ENCODE measurements at places on chromosomes 7 and 10.

DNA sequence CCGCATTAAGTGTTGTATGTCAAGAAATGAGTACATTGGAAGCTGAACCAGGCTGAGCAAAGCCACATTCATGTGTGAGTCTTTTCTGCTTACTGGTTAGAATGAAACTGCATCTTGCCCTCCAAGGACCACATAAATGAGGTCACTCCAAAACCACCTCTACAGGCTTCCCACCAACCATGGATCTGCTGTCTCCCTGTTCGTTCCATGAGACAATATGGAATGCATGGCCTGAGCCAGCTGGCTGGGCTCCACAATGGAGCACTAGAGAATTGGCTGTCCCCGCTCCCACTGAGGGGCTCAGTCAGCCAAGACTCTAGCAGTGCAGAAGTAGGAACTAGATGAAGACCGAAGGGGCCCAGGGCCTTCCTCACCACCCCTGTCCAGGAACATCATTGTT is 120.8 kb downstream of the TNS3 start:
- no peak for DNase-seq

GRCh38 chr7:41544241-41544640 is 158.6 kb downstream of the INHBA start:
- DNase-seq = no peak

- no peak for DNase-seq
Observed at GRCh38 chr10:62079885-62080559, 178.5 kb downstream of the ARID5B start.

- no peak for DNase-seq
Observed at GRCh38 chr7:20348125-20348807, 17.6 kb downstream of the ITGB8 start.

DNA sequence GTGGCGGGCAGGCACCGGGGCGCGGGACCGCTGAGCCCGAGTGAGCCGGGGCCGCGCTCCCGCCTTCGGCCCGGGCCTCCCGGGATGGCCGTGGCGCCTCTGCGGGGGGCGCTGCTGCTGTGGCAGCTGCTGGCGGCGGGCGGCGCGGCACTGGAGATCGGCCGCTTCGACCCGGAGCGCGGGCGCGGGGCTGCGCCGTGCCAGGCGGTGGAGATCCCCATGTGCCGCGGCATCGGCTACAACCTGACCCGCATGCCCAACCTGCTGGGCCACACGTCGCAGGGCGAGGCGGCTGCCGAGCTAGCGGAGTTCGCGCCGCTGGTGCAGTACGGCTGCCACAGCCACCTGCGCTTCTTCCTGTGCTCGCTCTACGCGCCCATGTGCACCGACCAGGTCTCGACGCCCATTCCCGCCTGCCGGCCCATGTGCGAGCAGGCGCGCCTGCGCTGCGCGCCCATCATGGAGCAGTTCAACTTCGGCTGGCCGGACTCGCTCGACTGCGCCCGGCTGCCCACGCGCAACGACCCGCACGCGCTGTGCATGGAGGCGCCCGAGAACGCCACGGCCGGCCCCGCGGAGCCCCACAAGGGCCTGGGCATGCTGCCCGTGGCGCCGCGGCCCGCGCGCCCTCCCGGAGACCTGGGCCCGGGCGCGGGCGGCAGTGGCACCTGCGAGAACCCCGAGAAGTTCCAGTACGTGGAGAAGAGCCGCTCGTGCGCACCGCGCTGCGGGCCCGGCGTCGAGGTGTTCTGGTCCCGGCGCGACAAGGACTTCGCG is 534 bp downstream of the FZD9 start:
- DNase-seq = no peak

DNA sequence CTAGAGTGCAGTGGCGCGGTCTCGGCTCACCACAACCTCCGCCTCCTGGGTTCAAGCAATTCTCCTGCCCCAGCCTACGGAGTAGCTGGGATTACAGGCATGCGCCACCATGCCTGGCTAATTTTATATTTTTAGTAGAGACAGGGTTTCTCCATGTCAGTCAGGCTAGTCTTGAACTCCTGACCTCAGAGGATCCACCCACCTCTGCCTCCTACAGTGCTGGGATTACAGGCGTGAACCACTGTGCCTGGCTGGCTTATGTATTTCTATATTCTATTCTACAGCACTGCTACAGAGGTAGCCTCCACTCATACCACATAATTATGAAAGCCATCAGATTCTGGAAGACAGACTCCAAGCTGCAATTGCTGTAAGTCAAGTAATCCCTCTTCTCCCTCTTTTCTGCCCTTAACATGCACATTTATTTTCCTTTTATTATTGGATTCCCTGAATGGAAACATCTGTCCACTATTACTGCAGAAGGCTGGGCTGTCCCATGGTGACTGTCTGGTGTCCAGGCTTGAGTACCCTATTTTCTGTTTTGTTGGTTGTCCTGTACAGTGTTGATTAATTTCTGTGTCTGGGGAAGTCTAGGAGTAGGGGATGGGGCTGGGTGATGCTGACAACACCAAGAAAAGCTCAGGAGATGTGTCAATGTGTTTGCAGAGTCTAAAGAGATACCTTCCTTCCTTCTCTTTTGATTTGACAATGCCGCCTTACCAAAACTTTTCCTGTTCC is 5.8 kb upstream of the ZNF487 start:
- no peak for DNase-seq

DNA sequence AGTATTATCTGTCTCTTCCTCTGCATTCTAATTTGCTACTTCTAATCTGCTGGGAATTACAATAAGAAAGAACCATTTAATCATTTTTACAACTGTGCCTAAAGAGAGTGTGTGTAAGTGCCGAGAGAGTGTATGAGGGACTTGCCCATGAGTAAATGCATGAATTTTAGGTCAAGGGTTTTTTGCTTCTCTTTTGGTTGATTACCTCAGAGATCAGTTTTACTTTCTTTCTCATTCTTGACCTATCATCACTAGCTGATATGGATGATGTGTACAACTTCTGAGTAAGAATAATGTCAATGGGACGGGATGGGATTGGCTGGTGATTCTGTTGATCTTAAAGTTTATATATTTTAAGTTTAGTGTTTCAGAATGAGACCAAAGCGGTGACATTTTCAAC is 47.8 kb downstream of the IKZF1 start:
- DNase-seq = no peak

- no peak for DNase-seq
Observed at GRCh38 chr7:18294411-18294810, 201.1 kb upstream of the HDAC9 start.
